Endothelial cell of umbilical vein (primary cell): ENCODE measurements at places on chromosomes 12 and 14.

GRCh38 chr14:69204753-69205152, 13.5 kb downstream of the EXD2 start:
- H3K4me3 ChIP-seq: no peak overlapping the region
- DNase-seq: peak; percentile 29
- H3K4me1 ChIP-seq: no peaks in the 10 kb centered on the region
- no peaks in the 10 kb centered on the region for H3K27me3 ChIP-seq
- no peak overlapping the region for H3K27ac ChIP-seq
- no peaks in the 10 kb centered on the region for H3K36me3 ChIP-seq

GRCh38 chr14:75049731-75050201, 1.5 kb downstream of the MLH3 start:
- no peak for DNase-seq
- no peaks in the 10 kb centered on the region for H3K27me3 ChIP-seq
- peaks cover 12% of the 10 kb centered on the region for H3K4me1 ChIP-seq
- H3K27ac ChIP-seq: no peak overlapping the region
- H3K4me3 ChIP-seq: no peak overlapping the region
- no peaks in the 10 kb centered on the region for H3K36me3 ChIP-seq

DNA sequence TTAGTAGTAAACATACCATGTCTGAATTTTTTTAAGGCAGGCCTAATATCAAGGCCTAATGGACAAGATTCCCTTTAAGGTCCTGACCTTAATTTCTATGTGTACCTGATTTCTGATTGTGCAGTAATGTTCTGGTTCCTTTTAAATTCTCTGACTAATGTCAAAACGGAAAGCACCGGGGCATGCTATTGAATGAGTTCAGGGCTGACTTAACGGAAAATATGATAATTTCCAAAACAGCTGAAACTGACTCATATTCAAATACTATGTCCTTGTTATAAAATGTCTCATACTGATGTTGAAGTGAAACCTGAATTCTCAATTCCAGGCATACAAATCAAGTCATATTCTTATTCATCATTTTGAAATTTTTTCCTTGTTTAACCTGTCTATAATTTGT, 6.7 kb downstream of the TAS2R43 start:
- no peaks in the 10 kb centered on the region for H3K36me3 ChIP-seq
- peak overlapping the region; percentile 23 for H3K27ac ChIP-seq
- no peaks in the 10 kb centered on the region for H3K27me3 ChIP-seq

DNA sequence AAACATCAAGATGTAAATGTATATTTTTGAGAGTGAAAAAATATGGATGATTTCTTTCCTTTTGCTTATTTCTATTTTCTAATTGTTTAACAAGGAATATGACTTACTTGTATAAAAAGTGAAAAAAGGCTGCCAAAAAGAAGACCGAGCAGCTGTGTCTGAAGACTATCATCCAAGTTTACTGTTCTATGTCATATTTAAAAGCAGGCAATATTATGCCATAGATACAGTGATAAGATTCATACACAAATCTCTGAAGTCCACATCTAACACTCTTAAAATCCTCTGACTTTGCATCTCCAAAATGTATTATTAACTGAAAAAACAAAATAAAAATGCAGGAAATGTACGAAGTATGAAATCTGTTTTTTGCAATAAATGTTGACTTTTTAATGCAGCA, 109.1 kb downstream of the SEC23A start:
- DNase-seq: no peak
- H3K36me3 ChIP-seq: no peaks in the 10 kb centered on the region
- no peaks in the 10 kb centered on the region for H3K27me3 ChIP-seq
- no peak overlapping the region for H3K4me3 ChIP-seq
- H3K4me1 ChIP-seq: peaks cover 45% of the 10 kb centered on the region
